Ascending aorta (tissue), 2 donors: ENCODE measurements at places on chromosomes 1 and 21.

DNA sequence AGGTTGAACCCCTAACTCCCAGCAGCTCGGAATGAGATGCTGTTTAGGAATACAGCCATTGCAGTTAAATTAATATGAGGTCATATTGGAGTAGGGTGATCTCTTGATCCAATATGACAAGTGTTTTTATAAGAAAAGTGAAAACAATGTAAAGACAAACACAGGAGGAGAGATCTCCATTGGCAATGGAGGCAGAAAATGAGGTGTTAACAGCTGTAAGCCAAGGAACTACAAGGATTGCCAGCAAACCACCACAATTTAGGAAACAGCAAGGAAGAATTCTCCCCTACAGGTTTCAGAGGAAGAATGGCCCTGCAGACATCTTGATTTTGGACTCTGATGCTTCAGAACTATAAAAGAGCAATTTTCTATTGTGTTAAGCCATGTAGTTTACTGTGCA is 774.3 kb downstream of the MRPL39 start:
- no peak for DNase-seq

DNA sequence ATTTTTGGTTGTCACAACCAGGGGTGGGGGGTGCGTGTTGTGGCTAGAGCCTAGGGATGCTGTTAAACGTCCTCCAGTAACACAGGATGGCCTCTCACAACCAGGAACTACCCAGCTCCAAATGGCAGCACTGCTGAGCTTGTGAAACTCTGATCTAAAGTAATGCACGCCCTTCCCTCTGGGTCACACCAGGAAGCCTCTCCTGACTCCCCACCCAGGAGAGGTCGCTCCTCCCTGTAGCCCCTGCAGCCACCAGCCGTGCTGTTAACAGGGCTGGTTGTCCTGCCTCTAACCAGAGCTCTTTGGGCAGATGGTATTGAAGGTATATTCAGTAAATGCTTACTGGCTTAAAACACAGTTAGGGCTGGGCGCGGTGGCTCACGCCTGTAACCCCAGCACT is 73.2 kb downstream of the NKAIN1 start:
- no peak for DNase-seq

DNA sequence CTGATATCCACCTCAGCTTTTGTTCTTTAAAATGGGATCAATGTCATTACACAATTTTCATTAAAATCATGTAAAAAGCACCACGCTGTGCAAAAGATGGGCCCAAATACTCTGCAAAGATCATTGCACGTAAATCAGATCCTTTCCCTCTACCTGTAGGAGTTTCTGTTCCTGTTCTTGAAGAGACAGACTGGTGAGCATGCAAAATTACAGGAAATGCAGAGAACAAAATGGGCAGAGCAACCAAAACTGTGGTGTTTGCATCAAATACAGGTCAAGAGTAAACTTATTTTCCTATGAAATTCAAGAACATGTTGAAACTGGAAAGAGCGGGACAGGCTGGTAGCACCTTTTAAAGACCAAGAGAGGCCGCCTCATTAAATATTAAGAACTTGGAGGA is 294.9 kb upstream of the ADGRL2 start:
- no peak for DNase-seq

GRCh38 chr21:25556091-25556490 is 51.2 kb downstream of the MRPL39 start:
- no peak for DNase-seq

DNA sequence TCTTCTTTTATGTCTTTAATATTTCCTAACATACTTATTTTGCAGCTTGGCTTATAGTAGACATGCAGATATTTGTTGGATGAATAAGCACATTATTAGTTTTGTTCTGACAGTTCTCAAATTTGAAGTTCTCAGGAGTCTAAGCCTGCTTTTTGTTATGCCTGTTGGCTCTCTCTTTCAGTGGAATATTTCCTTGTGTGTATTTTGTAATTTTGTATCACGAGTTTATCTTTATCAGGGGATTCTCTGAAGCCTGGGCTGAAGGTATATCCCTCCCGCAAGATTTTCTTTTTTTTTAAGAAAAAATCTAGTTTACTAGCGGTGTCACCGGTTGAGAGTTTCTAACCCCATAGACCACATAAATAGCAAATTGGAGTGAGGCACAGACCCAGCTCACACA is 105.9 kb downstream of the RGL1 start:
- no peak for DNase-seq

GRCh38 chr1:117590273-117590925 is 15.4 kb upstream of the TENT5C start:
- DNase-seq, result no peak
